ENCODE measurements at places on chromosomes 4 and X.
A peak's percentile ranks its signal among the peaks of the same experiment; 100 is the strongest.

DNA sequence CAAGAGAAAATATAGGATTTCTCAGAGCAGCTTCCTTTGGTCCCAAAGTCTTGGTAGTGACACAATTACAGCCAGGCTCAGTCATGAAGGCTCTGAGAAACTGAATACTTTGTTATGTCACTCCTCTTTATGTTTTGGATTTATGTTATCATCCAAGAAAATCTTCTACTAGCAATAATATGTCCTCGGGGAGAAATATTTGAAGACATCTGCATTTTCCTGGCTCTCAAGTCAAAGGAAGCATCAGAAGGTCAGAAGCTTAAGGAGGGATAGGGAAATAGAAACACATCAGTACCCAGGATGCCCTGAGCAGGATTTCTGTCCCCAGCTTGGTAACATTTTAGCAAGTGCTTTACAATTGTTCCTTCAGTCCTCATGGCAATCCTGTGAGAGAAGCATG lies 54.0 kb downstream of the C4orf33 start:
- no peak for DNase-seq

- DNase-seq = no peak
Measured at GRCh38 chrX:153770601-153771414, 6.8 kb downstream of the PLXNB3 start.

- DNase-seq = peak; percentile 2
Measured at GRCh38 chr4:5683566-5683965, 24.8 kb downstream of the EVC2 start.

GRCh38 chr4:3189459-3189858 lies 59.5 kb upstream of the MSANTD1 start:
- DNase-seq = no peak

- no peak for DNase-seq
Measured at GRCh38 chrX:22043872-22044271, 11.7 kb downstream of the PHEX start.

- no peak for DNase-seq
Measured at GRCh38 chrX:107199491-107199890, 6.7 kb downstream of the NUP62CL start.

GRCh38 chr4:48270951-48271473 lies 1.4 kb upstream of the TEC start:
- DNase-seq = no peak

DNA sequence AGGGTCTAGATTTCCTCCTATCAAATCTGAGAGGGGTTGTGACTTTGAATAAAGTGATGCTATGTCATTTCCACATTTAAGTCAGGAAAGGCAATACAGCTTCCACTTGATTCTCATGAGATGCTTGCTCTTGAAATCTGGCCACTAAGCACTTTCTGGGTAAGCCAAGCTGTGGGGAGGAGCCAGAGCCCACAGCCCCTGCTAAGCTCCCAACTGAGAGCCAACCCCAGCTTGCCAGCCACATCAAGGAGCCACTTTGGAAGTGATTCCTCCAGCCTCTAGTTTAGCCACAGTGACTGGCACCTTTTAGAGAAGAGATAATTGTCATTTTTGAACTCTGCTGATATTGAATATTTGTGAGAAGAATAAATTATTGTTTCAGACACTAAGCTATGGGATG lies 1441.5 kb upstream of the IGFBP7 start:
- no peak for DNase-seq

DNA sequence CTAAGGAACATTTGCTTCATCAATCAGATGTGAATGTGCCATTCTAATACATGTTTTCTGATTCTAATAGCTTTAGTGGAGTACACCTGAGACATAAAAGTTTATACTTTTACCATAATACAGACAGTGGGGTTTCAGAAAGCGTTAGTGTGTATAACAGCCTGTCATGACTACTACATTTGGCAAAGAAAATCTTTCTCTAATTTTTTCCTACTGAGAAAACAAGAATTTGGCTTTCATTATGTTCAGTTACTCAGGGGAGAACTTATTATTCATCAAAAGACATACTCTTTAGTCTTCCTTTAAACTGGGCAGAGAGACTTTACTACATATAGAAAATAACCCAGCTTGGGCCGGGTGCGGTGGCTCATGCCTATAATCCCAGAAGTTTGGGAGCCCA lies 104.9 kb downstream of the PCDH18 start:
- no peak for DNase-seq

GRCh38 chr4:112277220-112277619 lies 8.5 kb downstream of the TIFA start:
- DNase-seq = no peak

- no peak for DNase-seq
Measured at GRCh38 chr4:21896767-21897166, 51.8 kb downstream of the KCNIP4 start.

DNA sequence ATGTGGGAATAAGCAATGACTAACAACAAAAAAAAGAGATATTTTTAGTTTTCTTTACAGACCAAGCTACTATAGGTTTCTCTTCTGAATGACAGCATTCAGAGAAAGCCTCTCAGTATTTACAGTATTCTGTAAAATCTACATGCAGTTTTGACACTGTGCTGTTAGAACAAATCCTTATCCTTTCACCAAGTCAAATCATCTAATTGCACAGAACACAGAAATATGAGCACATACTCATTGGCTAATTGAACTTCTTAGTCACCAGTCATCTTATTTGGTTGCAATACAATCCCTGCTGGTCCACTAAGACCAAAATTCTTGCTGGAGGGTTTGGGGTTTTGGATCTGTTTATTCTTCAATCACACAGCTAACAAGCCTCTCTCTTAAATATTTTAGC lies 5.7 kb downstream of the ACOT9 start:
- DNase-seq = no peak

GRCh38 chr4:17170131-17170530 lies 271.7 kb upstream of the LDB2 start:
- DNase-seq = no peak

DNA sequence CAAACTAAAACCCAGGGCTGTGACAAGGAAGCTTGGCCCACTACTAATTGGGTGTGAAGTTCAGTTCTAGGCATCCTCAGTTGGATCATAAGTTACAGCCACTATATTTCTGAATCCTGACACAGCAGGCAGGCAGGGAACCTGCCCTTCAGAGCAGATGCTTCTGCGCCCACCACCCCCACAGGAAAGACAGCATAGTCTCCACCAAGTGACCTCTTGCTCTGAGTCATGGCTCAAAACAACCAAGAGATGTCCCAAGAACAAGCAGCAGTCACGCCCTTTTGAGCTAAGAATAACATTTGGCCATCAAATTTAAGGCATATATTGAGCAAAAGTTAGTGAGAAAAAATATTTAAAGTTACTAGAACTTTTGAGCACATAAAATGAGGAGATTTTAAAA lies 170.7 kb upstream of the SMARCAD1 start:
- no peak for DNase-seq

- no peak for DNase-seq
Measured at GRCh38 chrX:10358958-10359357, 202.2 kb downstream of the CLCN4 start.

DNA sequence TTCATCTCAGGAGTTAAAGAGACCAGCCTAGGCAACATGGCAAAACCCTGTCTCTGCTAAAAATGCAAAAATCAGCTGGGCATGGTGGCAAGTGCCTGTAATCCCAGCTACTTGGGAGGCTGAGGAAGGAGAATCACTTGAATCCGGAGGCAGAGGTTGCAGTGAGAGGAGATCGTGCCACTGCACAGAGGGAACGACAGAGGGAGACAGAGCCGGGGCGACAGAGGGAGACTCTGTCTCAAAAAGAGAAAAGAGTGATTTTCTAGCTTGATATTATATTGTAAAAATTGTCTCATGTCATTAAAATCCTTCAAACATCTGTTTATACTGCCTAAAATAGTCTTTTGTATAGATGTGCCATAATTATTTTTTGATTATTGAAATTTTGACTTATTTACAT lies 225.4 kb upstream of the AGA start:
- peak; percentile 5 for DNase-seq

- no peak for DNase-seq
Measured at GRCh38 chrX:94662689-94663088, 988.7 kb downstream of the FAM133A start.

GRCh38 chr4:75432683-75433082 lies 81.5 kb downstream of the RCHY1 start:
- no peak for DNase-seq

- DNase-seq = no peak
Measured at GRCh38 chrX:51917604-51918003, 24.2 kb downstream of the MAGED1 start.

DNA sequence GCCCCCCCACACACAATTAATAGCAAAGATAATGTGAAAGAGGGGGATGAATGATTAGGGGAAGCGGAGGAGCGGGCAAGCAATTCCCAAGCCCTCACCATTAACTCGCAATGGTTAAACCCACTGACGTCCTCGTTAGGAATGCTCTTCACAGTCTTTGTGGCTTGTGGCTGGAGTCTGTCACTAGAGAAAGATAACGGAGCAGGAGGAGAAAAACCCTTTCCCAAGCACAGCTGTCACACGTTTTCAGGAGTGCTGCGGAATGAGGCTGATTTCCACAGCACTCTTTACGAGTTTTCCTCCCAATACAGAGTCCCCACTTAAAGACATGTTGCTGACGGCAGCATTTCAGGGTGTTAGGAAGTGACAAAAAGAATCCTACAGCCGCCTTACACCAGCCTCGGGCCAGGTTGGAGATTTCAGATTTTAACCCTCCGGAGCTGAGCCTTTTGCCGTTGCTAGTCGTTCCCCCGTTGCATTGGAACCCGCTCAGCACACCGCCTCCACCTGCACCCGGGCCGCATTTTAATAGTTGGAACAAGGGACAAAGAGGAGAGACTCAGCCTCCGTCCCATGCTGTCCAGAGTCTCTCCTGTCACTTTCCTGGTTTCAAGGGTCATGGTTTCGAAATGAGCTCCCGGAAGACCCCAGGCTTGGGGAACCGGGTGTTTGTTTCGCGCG lies 92.2 kb downstream of the GEMIN8 start:
- DNase-seq = peak; percentile 6

DNA sequence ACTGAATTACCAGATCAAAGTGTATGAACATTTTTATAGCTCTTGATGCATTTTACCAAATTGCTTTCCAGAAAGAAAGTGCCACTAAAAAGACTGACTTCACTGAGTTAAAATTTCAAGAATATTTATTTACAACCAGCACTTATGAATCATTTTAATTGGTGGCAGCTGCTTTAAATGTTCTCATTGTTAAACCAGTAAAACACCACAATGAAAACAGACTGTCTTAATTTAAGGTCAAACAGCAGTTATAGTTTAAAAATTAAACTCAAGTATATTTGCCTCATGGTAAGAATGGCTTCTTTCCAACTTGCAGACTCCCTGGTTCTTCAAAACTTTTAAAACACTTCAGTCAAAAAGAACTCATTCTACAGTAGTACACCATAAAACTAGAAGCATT lies 36.9 kb downstream of the AMMECR1 start:
- DNase-seq = no peak

DNA sequence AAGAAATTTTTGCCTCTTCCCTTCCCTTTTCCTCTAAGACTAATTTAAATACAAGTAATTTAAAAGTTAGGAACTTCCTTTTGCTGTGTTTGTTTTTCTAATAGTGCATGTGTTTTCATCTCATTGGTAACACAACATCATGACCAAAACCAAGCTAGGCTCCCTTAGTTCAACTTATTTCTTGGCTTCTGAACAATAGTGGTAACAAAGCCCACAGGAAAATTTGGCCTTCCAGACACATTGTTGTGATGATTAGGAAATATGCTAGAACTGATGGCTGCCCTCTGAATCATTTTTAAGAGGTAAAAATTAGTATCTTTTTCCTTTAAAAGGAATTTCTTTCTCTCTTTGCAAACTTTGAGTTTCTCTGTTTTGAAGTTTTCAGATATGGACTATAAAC lies 25.5 kb upstream of the TEC start:
- DNase-seq = no peak

DNA sequence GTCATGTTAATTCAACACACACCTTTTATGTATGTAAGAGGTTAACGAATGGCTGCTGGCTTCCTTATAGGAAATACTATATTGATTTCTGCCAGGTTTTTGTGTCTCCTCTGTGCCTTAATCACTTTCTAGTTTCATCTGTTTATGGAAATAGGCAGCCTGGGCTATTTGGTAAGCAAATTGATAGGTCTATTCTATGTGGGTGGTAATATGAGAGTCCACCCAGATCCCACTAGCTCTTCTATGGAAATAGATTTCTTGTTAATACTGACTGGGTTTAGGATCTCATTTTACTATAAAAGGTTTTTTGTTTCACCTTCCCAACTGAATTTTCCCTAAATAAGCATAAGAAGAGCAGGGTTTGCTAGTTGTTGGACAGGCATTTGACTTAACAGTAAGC lies 4.1 kb downstream of the BMX start:
- no peak for DNase-seq

- no peak for DNase-seq
Measured at GRCh38 chr4:53925050-53925605, 139.3 kb downstream of the CHIC2 start.

GRCh38 chrX:40966213-40966820 lies 118.9 kb upstream of the USP9X start:
- no peak for DNase-seq

DNA sequence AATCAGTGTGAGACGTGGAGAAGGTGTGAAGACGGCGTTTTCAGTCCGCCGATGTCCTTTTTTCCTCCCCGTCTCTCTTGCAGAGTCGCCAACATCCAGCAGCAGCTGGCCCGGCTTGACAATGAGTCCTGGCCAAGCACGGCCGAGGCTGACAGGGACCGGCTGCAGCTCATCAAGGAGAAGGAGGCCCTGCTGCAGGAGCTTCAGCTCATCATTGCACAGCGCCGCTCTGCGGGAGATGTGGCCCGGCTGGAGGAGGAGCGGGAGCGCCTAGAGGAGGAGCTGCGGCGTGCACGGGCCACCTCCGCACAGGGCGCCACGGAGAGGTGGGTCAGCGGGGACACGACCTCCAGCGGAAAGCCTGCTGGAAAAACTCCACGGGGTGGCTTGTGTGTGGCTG lies 47.1 kb upstream of the CLCN4 start:
- no peak for DNase-seq

DNA sequence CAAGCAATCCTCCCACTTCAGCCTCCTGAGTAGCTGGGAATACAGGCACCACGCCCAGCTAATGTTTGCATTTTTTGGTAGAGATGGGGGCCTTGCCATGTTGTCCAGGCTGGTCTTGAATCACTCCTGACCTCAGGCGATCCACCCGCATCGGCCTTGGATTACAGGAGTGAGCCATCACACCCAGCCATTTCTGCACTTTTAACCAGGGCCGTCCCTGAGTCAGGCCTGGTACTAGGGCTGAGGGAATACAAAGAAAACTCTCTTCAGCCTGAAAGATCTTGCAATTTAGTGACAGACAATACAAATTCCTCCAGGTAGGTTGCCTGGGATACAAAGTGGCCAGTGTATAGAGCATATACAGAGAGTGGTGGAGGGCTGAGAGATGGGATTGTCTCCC lies 65.8 kb downstream of the BCOR start:
- no peak for DNase-seq
